ENCODE measurements at places on chromosomes 11 and 22. TPM values are rescaled to one million over a fixed set of nuclear protein-coding genes. Genes with fewer than 3 reads are reported as not detected.

Gene MOV10L1
- 7.8 TPM for total RNA-seq

Gene TMEM135
- total RNA-seq: 34.1 TPM

Gene POLD4
- total RNA-seq: 38.7 TPM

Gene CD3G
- not detected for total RNA-seq

Gene RAB6A
- total RNA-seq: 127 TPM

Gene APOL6
- 14.7 TPM for total RNA-seq
